ENCODE measurements at places on chromosomes 13 and 19.

DNA sequence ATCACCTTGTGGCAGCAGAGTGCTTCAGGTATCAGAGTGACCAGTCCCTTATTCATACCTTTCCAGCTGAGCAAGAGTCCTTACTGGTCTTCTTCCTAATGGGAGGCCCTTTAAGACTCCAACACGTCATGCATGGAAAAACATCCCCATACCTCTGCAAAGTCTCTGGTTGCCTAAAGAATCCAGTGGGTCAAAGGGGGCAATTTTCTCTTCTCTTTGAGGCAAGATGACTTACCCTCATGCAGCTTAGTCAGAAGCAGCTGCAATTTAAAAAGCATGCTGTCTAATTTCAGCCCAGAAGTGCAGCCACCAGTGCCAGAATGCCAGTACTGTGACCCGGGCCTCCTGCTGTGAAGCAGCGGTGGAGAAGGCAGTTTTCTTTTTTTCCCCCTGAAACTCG is 18.7 kb downstream of the PPP5C start:
- no peak for DNase-seq

DNA sequence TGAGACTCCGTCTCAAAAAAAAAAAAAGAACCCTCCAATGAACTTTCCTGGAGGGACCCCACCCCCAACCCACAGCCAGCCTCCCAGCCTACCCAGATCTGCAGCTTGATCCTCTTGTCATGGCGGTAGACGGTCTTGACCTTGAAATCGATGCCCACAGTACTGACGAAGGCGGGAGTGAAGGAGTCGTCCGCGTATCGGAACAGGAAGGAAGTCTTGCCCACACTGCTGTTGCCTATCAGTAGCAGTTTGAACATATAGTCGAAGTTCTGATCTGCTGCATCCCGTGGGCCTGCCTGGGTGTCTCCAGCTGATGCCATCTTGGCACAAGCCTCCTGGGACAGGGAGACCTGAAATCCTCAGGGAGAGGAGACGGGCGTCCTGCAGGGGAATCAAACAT is 2.4 kb downstream of the RAB3D start:
- no peak for DNase-seq

DNA sequence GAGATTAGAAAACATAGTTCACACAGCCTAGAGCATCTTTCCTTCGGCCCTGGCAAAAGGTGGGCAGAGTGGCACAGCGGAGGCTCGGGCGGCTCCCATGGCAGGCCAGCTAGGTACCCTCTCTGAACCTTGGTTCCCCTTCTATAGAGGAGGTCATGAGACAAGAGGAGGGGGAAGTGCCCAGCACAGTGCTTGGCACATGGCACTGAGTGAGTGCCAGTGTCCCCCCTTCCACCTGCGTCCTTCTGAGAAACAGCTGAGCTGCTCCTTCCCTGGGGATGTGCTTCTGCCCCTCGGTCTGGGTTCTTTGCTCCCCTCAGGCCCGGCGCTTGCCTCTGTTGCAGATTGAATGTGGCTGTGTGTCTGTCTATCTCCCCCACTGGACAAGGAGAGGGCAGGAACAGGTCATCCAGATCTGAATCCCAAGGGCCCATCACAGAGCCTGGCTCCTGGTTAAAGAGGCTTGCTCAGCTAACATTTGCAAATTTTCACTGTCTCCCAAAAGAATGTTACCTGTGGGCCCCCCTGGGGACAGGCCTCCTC is 165.6 kb downstream of the USP12 start:
- no peak for DNase-seq

- DNase-seq: no peak
Measured at GRCh38 chr19:7505288-7505681, 10.6 kb upstream of the ZNF358 start.

DNA sequence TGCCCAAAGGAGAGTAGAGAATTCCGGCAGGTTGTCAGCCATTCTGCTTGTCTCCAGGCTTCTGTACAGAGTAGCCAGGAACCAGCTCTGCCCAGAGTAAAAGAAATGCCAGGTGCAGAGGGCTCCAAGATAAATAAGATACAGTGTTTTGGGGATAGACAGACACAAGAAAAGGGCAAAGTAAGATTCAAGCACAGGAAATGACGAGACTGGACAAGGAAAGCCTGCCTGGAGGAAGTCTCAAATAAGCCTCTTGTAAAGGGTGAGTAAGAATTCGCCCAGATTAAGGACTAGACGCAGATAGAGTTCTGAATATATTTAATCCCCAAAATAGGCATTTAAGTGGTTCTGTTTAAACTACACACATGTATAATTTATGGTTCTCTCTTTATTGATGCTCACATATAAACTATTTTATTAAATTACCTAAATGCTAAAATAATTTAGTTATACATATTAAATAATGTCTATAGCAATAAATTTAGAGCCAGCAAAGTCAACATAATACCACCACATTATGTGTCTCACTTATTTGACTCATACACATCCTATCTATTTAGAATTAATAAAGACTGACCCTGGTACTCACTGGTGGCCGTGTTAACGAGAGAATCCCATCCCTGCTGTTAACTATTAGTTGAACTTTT is 98.4 kb upstream of the RAP2A start:
- no peak for DNase-seq

DNA sequence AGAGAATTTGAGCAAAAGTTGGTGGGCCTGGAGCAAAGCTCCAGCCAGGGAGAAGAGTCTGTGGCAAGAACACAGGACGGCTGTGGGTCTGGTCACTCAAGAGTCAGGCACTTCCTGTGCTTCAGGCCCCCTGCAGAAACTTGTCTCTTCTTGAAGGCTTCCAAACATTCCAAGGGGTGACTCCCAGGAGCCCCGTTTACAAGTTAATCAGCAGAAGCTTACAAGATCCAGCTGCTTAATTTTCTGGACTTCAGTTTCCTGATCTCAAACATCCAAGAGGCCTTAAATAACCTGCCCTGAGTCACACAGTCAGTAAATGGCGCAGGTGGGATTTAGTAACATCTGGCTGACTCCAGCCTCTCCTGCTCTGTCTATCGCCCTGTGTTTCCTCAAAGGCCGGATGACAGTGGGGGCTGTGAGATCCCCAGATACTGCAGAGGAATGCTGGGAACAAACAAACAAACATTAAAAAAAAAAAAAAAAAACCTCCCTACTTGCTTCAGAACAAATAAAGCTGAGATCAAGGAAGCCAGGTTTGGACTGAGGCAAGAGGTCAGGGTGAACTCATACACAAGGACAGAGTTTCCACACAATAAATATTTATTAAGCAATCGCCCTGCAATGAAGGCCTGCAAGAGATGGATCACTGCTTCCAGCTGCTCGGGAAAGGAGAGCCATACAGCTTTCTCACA is 175.4 kb upstream of the RFC3 start:
- no peak for DNase-seq

GRCh38 chr13:76892488-76892887 is 6.3 kb upstream of the KCTD12 start:
- DNase-seq: no peak

- DNase-seq: no peak
Measured at GRCh38 chr19:22601906-22602630, 32.1 kb upstream of the ZNF492 start.

DNA sequence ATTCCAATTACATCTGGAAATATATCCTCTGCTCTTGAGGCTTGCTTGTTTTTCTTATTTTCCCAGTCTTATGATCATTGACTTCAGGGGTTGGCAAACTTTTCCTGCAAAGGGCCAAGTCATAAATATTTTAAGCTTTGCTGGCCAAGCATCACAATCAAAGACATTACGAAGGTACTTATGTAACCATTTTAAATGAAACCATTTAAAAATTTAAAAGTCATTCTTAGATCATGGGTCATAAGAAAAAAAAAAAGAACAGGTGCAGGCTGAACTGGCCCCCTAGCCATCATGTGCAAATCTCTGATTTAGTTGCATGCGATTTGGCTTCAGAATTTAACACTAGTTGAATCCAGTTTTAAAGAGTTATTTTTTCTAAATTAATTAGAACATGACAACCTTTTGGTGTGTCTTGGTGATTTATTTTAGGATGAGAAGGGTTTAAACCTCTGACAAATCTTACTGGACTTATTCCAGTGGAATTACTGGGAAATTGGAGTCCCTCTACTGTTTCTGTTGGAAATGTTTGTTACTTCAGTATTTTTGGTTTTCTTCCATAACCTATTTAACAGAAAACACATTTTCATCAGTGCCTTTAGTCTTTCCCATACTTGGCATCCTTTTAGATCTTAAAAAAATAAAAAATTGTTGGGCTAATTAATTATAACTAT is 148.1 kb downstream of the NHLRC3 start:
- DNase-seq: no peak

GRCh38 chr13:30810261-30810701 is 74.9 kb downstream of the ALOX5AP start:
- DNase-seq: no peak

DNA sequence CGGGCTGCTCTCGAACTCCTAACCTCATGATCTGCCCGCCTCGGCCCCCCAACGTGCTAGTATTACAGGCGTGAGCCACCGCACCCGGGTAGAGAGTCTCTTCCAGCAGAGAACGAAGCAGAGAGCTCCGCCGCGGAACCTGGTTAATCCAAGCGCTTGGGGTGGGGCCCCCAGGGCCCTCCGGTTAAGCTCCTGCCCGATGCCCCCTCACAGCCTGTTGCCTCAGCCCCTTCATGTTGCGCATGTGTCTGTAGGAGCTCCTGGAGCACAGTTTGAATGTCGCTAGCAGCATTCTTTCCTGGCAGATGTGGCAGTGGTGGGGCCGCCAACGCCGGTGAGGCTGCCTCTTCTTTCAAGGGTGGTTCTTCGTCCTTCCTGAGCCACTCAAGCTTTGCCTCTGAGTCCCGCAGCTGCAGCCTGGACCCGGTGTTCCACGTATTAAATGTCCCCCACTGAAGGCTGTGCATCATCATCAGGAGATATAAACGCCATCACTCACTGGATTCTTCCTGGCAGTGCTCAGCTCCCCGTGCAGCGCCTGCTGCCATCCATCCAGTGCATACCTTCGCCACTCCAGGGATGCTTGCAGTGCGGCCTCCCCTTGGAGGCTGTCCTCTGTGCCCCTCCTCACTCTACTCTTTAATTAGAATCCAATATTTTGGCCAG is 1919.3 kb downstream of the PCDH9 start:
- DNase-seq: no peak

- DNase-seq: no peak
Measured at GRCh38 chr19:34309368-34310138, 55.2 kb downstream of the GARRE1 start.

GRCh38 chr13:77118134-77118533 is 91.2 kb upstream of the FBXL3 start:
- no peak for DNase-seq

GRCh38 chr19:8069096-8069973 is 16.8 kb downstream of the CCL25 start:
- no peak for DNase-seq

DNA sequence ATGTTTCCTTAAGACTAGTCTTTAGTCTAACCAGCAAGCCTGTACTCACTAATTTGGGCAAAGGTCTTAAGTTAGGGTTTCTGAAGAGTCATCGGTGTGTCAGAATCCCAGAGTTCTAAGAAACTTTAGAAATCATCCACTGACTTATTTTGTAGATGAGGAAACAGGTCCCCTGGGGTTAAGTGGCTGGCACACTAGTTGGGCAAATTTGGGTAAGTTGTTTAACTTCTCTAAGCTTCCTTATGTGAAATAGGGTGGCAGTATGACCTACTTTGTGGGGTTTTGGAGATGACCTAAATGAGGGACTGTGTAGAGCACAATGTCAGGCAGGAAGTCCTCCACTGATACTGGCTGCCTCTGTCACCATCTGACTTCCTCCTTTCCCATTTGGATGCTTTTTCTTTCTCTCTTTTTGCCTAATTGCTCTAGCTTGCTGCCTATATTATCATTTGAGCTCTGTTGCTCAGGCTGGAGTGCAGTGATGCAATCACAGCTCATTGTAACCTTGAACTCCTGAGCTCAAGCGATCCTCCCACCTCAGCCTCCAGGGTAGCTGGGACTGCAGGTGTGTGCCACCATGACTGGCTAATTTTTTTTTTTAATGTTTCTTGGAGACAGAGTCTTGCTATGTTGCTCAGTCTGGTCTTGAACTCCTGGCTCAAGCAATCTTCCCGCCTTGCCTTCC is 2.3 kb downstream of the ADGRE3 start:
- no peak for DNase-seq

DNA sequence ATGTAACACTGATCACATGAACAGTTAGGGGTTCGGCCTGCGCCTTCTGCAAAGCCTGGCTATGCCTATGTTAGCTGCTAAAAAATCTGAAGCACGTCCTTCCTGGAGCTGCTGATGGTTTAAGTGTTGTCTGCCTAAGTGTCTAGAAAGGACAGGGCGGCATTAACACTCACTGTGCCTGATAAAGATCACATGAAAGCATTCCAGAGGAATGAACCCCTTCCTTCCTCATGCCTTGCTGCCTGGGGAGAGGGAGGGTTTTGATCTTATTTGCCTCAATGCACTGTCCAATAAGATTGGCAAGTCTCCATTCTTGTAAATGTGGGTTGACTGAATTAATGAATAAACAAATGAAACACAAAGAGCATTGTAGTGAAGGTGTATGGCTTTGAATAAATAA is 5.2 kb downstream of the DOCK9 start:
- no peak for DNase-seq

- DNase-seq: no peak
Measured at GRCh38 chr13:50592412-50593155, 250.9 kb downstream of the DLEU7 start.

- DNase-seq: no peak
Measured at GRCh38 chr13:51435002-51435578, 17.7 kb downstream of the INTS6 start.

DNA sequence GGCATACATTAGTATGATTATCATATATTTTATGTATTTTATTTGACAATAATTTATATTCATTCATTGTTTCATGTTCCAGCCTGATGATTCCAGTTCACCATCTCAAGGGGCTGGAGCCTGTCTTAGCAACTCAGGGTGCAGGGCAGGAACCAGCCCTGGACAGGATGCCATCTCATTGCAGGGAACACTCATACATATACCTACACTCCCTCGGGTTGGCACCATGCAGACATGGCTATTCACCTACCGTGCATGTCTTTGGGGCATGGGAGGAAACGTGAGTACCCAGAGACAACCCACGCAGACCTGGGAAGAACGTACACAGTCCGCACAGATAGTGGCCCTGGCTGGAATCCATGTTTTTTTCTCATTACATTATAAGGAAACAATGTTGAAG is 151.0 kb upstream of the ZNF536 start:
- DNase-seq: no peak

- DNase-seq: no peak
Measured at GRCh38 chr19:38062959-38063761, 156.2 kb downstream of the SIPA1L3 start.

GRCh38 chr19:18697680-18698079 is 14.2 kb downstream of the CRTC1 start:
- no peak for DNase-seq

DNA sequence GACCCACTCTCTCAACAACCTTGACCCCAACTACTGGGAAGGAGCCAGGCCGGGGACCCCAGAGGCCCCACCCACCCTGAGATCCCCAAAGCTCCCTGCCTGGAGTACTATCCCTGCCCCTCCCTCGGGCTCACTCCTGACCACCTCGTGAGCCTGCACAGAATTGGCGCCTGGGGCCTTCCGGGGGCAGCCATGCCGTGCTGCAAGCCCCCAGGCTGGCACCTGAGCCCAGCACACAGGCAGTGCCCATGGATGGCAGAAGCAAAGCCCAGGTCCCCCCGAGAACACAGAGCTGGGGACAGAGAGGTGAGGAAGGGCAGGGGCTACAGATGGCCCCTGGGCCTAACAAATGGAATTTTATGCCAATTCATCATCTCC is 13.9 kb downstream of the LSM4 start:
- DNase-seq: no peak

Data from stimulated activated CD8-positive, alpha-beta memory T cell treated with anti-CD3 and anti-CD28 coated beads, Interleukin-7, amount 100 ng/mL, for 48 hours (primary cell).